ENCODE measurements at places on chromosomes 1 and 21.

DNA sequence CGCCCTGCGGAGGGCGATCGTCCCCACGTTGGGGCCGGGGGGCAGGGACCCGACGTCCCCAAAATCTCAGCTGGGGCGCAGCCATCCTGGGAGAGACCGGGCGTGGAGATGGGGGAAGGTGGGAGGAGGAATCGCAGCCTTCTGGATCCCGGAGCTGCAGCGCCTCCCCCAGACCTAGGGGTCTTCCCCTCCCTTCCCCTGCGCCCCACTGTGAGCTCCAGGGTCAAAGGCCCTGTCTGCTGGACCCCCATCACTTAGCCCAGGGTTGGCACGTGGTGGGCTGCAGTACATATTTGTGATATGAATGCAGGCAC lies 90.2 kb upstream of the VAMP3 start:
- DNase-seq = no peak
- peak overlapping the region; percentile 48 for H3K4me3 ChIP-seq
- H3K4me1 ChIP-seq = peaks cover 33% of the 10 kb centered on the region
- H3K27ac ChIP-seq = peak overlapping the region; percentile 80
- H3K27me3 ChIP-seq = no peaks in the 10 kb centered on the region

DNA sequence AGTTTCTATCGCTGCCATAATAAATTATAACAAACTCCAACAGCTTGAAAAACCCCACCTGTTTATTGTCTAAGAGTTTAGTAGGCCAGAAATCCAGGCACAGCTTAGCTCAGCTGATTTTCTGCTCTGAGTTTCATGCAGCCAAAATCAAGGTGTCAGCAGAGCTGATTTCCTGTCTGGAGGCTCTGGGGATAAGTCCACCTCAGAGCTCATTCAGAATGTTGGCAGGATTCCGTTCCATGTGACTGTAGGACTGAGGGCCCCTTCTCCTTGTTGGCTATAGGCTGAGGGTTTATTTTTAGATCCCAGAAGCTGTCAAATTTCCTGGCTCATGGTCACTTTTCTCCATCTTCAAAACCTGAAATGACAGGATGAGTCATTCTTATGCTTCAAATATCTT lies 91.6 kb upstream of the CHODL start:
- no peak overlapping the region for H3K4me3 ChIP-seq
- no peak overlapping the region for H3K27ac ChIP-seq
- H3K4me1 ChIP-seq = no peaks in the 10 kb centered on the region
- no peak for DNase-seq
- no peaks in the 10 kb centered on the region for H3K36me3 ChIP-seq

- peak; percentile 40 for DNase-seq
- H3K4me3 ChIP-seq = no peak overlapping the region
- no peaks in the 10 kb centered on the region for H3K4me1 ChIP-seq
- H3K36me3 ChIP-seq = no peaks in the 10 kb centered on the region
- no peaks in the 10 kb centered on the region for H3K27me3 ChIP-seq
Measured at GRCh38 chr1:55781944-55782482, 566.8 kb upstream of the USP24 start.

- no peaks in the 10 kb centered on the region for H3K27me3 ChIP-seq
- no peak overlapping the region for H3K4me3 ChIP-seq
Measured at GRCh38 chr21:41396558-41397075, 29.4 kb upstream of the MX1 start.

GRCh38 chr1:65289449-65289848 lies 19.9 kb upstream of the DNAJC6 start:
- H3K36me3 ChIP-seq = no peaks in the 10 kb centered on the region
- no peaks in the 10 kb centered on the region for H3K4me1 ChIP-seq
- no peak overlapping the region for H3K27ac ChIP-seq
- DNase-seq = no peak
- no peak overlapping the region for H3K4me3 ChIP-seq

- no peaks in the 10 kb centered on the region for H3K4me1 ChIP-seq
- no peak for DNase-seq
- no peaks in the 10 kb centered on the region for H3K36me3 ChIP-seq
- H3K27me3 ChIP-seq = no peaks in the 10 kb centered on the region
- H3K4me3 ChIP-seq = no peak overlapping the region
Measured at GRCh38 chr1:195251900-195252299, 1356.3 kb downstream of the KCNT2 start.

DNA sequence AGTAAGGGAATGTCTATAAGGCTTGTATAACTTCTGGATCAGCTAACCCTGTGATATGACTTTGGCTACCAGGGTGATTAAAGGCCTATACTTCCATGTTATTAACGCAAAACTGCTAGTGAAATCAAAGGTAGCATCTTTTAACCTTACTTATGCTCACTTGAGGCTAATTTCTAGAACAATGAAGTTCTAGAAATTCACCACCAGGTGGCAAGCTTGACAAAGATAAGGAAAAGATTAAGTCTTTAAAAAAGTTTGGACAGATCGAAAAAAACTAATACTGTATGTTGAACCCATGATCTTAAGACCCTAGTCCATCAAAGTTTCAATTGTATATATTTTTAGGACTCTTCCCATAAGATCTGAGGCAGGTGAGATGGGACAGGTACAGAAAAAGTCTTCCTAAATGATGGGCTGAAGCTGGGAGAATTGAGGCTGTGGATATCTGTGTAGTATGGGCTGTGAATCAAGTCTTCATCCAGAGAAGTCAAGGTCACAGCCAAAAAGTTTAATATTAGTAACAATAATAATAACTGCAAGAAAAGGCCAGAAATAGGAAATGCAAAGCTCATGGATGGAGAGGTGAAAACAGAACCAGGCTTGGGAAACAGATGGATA lies 18.8 kb downstream of the KYAT3 start:
- H3K4me3 ChIP-seq = no peak overlapping the region
- H3K36me3 ChIP-seq = peaks cover 4% of the 10 kb centered on the region
- no peaks in the 10 kb centered on the region for H3K4me1 ChIP-seq

- H3K4me3 ChIP-seq = no peak overlapping the region
- H3K27me3 ChIP-seq = no peaks in the 10 kb centered on the region
- no peaks in the 10 kb centered on the region for H3K36me3 ChIP-seq
Measured at GRCh38 chr1:157580179-157580827, 17.6 kb downstream of the FCRL4 start.

- H3K27me3 ChIP-seq = no peaks in the 10 kb centered on the region
- no peak overlapping the region for H3K27ac ChIP-seq
- no peaks in the 10 kb centered on the region for H3K36me3 ChIP-seq
- H3K4me1 ChIP-seq = no peaks in the 10 kb centered on the region
Measured at GRCh38 chr1:2865571-2866421, 64.3 kb upstream of the TTC34 start.

DNA sequence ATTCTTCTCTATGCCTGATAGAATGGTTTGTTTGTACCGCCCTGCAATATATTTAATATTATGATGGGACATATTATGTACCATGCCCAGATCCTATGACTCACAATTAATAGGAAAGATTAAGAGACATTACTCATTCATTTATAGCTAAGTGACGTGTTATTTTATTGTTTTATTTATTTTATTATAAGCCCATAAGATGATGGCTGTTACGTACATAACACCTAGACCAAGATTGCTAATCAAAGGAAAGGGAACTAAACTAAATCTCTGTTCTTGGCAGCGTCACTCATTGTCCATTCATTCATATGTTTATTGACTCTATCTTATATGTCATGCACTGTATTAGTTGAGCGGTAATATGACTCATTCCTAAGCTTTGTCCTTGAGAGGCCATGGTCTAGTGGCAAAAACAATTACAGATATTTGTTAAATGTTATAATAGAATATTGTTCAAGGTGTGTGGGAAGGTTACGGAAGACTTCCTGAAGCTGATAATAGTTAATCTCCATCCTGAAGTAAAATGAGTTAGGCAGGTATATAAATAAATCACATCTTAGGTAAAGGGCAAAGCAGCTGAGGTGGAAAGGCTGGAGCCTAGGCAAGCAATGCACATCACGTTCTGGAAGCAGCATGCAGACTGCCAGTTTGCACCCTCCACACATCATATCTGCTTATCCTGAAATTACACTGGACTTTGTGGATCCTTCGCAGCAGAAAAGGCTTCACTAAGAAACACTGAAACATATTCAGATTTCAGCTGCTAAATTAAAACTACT lies 16.6 kb upstream of the CD55 start:
- no peak overlapping the region for H3K27ac ChIP-seq
- no peaks in the 10 kb centered on the region for H3K4me1 ChIP-seq
- no peak for DNase-seq
- no peak overlapping the region for H3K4me3 ChIP-seq

DNA sequence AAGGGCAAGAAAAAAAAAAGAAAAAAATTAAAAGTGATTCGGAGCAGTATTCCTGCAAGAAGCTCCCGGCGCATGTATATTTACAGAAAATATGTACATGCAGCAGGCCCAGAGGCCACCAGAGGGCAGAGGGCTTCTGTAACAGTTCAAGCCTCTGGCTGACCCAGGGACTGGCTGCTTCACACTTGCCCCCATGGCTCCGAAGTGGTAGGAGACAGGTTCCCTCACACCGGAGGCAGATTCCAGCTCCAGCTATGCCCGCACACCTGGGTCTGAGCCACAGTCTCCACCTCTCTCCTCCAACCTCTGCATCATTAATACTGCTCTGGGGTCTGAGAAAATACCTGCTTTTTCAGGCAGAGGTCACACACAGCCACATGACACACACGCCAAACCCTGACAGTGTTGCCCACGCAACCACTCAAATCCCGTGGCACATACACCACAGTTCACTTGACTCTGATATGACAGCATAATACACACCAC lies 2.2 kb upstream of the ARHGAP30 start:
- no peak overlapping the region for H3K27ac ChIP-seq
- H3K36me3 ChIP-seq = no peaks in the 10 kb centered on the region
- H3K4me3 ChIP-seq = no peak overlapping the region
- DNase-seq = no peak
- H3K4me1 ChIP-seq = no peaks in the 10 kb centered on the region

GRCh38 chr21:45724345-45724961 lies 80.9 kb downstream of the PCBP3 start:
- no peak overlapping the region for H3K4me3 ChIP-seq
- no peaks in the 10 kb centered on the region for H3K36me3 ChIP-seq
- DNase-seq = peak; percentile 91

DNA sequence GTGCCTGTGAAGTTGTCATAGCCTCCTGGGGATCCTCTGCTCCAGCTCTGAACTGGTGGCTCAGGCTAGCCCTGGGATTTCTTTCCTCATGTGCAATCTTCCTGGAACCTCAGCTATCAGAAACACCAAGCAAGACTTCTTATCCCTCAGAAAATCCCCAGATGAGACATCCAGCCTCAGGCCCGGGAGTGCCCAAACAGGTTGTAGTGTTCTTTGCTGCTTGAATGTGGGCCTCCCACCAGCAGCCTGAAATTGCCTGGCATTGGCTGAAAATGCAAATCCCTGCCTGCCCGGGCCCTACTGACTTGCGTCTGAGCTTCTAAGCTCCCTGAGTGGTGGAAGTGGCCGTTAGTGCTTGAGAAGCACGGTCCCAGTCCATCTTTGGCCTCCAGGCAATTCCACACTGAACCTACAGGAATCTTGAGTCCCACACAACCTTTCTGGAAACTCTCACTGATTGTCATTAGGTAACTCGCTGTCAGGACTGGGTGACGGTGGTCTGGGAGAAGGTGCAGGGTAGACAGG lies 146.8 kb downstream of the ZBTB18 start:
- no peaks in the 10 kb centered on the region for H3K4me1 ChIP-seq
- DNase-seq = no peak
- H3K4me3 ChIP-seq = no peak overlapping the region
- no peaks in the 10 kb centered on the region for H3K27me3 ChIP-seq
- H3K36me3 ChIP-seq = no peaks in the 10 kb centered on the region

All from spinal cord (tissue), 10 donors.